Progenitor cell of endocrine pancreas (in vitro differentiated cells): ENCODE measurements at places on chromosomes 1 and 21. TPM values are rescaled to one million over a fixed set of nuclear protein-coding genes. Genes with fewer than 3 reads are reported as not detected.

- DNase-seq = no peak
Observed at GRCh38 chr1:156807627-156808026, 9.0 kb downstream of the SH2D2A start.

STK40 gene
- 34.6 and 42.0 TPM in 2 replicates for total RNA-seq

KCNK2 gene
- total RNA-seq = 0.42 and 0.60 TPM in 2 replicates

KRTAP11-1 gene
- not detected in 2 replicates for total RNA-seq
